Activated naive CD8-positive, alpha-beta T cell treated with anti-CD3 and anti-CD28 coated beads for 36 hours (primary cell): ENCODE measurements at places on chromosomes 16 and 17. TPM values are rescaled to one million over a fixed set of nuclear protein-coding genes. Genes with fewer than 3 reads are reported as not detected.

DNA sequence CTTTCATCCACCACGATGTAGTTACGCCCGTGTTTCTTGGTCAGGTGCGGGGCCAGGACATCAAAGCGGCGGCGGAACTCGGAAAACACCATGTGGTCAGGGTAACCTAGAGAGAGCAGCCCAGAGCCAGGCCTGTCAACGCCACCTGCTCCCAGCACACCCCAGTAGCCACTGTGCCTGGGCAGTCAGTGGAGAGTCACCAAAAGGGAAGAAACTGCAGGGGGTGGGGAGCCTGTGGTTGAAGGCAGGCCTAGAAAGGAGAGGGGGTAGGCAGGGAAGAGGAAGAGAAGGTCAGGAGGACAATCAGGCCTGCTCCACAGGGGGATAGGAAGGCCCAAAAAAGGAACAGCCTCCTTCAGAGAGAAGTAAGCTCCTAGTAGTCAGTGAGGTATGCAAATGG, 64.1 kb downstream of the PIPOX start:
- no peak overlapping the region for H3K27ac ChIP-seq
- H3K4me1 ChIP-seq: no peaks in the 10 kb centered on the region
- no peak for DNase-seq
- H3K27me3 ChIP-seq: no peaks in the 10 kb centered on the region
- H3K4me3 ChIP-seq: no peak overlapping the region

DNA sequence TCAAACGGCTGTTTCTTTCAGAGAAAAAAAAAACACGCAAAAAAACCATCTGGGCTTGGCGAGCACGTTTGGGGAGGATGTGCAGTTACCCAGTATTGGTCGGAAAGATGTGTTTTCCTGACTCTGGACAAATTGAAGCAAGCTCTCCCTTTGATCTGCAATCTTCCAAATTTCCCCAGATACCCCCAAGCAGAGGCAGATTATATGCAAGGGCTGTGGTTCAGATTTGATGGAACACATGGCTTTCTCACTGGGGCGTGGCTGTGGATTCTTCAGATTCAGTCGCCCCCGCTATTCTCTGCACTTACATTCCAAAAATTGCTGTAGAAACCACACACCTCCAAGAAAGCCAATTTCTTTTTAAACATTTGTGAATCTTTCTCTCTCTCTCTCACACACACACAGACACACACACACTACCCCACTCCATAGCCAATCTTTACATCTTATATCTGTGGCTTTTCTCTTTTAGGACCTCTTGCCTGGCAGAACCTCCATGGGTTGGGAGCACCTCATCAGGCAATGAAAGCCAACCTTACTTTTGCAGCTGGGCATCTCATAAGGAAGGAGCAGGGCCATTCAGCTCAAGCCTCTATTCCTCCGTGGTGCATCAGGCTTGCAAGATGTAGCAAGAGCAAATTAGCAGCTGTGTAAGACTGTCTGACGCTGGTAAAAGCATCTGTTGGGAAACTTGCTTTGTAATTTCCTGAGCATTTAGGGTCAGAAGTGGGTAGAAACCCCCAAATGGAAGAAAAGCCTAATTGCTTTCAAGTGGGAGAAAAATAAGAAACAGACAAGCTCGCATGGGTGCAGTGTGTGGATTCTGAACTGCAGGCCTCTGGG, 103.9 kb upstream of the FAM20A start:
- H3K36me3 ChIP-seq: no peaks in the 10 kb centered on the region
- no peak overlapping the region for H3K4me3 ChIP-seq
- no peaks in the 10 kb centered on the region for H3K4me1 ChIP-seq
- H3K27ac ChIP-seq: no peak overlapping the region

Gene FOXO3B
- total RNA-seq: 6.6 TPM

DNA sequence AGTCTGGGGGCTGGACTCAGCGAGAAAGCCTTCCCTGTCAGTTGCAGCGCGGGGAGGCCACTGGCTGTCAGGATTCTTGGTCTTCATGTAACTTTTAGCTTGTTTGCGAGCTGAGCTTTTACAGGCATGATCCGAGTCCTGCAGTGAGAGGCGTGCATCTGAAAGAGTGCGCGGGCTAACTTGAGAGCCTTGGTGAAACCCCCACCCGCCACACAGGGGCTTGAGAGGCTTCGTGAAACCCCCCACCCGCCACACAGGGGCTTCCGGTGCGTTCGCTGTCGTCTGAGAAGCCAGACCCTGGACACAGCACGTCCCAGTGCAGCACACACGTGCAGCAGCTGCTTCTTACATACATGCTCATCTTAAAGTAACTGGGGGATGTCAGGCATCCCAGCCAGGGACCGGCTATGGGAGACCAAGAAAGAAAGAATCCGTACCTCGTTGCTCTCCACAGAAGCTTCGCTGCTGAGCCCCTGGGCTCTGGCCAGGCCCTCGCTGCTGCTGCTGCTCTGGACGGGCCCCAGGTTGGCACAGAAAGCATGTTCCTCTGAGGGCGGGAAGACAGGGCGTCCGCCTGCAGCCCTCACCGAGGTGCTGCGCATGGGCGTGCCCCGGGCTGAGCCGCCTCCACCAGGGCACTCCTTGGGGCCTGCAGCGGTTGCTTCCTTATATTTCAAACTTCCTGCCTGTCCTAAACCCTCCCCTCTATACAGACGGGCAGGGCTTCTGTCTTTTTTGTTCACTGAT, 7.8 kb downstream of the NUDT16L1 start:
- H3K4me3 ChIP-seq: no peak overlapping the region
- peaks cover 7% of the 10 kb centered on the region for H3K36me3 ChIP-seq
- no peak for DNase-seq
- H3K27ac ChIP-seq: no peak overlapping the region

Gene PPY
- not detected for total RNA-seq

DNA sequence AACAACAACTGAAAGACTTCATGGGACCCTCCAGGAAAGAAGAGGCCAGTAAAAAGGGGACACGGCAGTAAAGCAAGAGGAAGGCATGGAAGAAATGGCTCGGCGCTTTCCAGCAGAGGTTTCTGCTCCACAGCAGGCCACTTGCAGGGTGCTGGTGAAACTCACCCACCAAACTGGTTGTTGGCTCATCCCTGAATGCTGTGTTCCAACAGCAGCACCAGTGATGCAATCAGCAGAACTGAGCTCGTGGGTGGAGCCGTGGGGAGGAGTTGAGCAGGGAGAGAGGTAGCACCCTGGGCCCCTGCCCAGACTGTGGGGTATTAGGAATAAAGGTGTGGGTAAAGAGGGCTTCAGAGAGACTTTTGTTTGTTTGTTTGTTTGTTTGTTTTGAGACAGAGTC, 62.8 kb upstream of the ADCY9 start:
- H3K27me3 ChIP-seq: no peaks in the 10 kb centered on the region
- no peak for DNase-seq
- H3K36me3 ChIP-seq: no peaks in the 10 kb centered on the region
- H3K4me1 ChIP-seq: peaks cover 5% of the 10 kb centered on the region
- no peak overlapping the region for H3K27ac ChIP-seq
